ENCODE measurements at places on chromosomes 7 and 10. TPM values are rescaled to one million over a fixed set of nuclear protein-coding genes. Genes with fewer than 3 reads are reported as not detected.

Gene SEC31B
- 12.0 TPM for polyA plus RNA-seq

Gene FAM221A
- polyA plus RNA-seq = 4.2 TPM

Gene HACD1
- polyA plus RNA-seq = 3.8 TPM

Gene CNPY1
- not detected for polyA plus RNA-seq

Gene GCK
- polyA plus RNA-seq = 1.2 TPM

Gene CREB3L2
- polyA plus RNA-seq = 6.1 TPM

Gene SPDYE3
- 0.09 TPM for polyA plus RNA-seq

Gene ZC3HAV1
- polyA plus RNA-seq = 12.7 TPM

Gene PAPOLB
- polyA plus RNA-seq = not detected

Gene AS3MT
- polyA plus RNA-seq = 6.3 TPM

Gene MYOZ1
- 0.48 TPM for polyA plus RNA-seq

Gene ZNF425
- polyA plus RNA-seq = 0.47 TPM

Gene MNX1
- polyA plus RNA-seq = not detected

Gene ANKRD30A
- not detected for polyA plus RNA-seq

All from spleen (tissue), 13 donors.